ENCODE measurements at places on chromosomes 2 and 18.

DNA sequence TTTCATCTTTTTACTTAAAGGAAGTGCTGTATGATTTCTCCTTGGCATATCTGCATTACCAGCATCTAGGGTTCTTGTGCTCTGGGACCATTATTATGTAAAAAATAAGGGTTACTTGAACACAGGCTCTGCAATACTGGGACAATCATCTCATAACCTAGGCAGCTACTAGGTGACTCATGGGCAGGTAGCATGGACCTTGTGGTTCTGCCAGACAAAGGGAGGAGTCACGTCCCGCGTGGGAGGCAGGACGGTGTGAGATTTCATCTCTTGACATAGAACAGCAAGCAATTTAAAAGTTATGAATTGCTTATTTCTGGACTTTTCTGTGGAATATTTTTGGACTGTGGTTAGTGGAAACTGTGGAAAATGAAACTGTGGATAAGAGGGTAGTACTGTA, 34.1 kb downstream of the ASAP2 start:
- no peak for DNase-seq

GRCh38 chr2:199462956-199463692, 5.4 kb upstream of the SATB2 start:
- DNase-seq = peak; percentile 51

DNA sequence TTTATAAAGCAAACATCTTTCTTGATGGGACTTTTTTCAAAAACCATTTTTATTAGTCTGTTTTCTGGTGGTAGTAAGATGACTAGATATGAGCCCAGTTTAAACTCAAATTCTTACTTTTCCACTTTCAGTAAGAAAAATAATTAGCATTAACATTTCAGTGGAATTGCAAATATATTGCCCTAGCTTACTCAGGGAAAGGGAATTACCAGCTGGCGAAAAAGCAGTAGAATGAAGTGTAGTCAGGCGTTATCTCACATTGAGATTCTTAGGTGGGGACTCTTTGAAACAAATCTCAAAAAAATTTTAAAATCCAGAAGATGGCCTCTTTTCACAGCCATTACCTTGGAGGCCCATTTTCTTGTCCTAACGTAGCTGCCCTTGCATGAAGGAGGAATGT, 65.8 kb downstream of the CRIM1 start:
- DNase-seq = no peak

DNA sequence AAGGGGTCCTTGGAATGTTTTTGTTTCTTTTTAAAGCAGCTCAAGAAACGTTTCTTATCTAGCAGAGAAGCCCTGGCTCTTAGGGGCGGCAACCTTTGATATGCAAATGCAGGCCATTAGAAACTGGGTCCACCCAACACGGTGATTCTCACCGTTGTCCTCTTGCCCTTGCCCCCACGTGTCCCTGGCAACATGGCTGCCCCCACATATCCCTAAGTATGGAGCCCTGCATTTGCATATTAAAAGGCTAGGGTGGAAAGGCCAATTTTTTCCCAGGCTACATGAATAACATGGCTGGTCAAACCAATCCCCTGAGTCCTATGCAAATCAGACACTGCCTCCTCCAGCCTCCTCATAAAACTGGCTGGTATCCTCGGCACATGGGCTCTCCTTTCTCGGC, 230.1 kb upstream of the SPOPL start:
- DNase-seq = no peak

- no peak for DNase-seq
Observed at GRCh38 chr18:76847916-76848315, 25.6 kb downstream of the ZNF236 start.

DNA sequence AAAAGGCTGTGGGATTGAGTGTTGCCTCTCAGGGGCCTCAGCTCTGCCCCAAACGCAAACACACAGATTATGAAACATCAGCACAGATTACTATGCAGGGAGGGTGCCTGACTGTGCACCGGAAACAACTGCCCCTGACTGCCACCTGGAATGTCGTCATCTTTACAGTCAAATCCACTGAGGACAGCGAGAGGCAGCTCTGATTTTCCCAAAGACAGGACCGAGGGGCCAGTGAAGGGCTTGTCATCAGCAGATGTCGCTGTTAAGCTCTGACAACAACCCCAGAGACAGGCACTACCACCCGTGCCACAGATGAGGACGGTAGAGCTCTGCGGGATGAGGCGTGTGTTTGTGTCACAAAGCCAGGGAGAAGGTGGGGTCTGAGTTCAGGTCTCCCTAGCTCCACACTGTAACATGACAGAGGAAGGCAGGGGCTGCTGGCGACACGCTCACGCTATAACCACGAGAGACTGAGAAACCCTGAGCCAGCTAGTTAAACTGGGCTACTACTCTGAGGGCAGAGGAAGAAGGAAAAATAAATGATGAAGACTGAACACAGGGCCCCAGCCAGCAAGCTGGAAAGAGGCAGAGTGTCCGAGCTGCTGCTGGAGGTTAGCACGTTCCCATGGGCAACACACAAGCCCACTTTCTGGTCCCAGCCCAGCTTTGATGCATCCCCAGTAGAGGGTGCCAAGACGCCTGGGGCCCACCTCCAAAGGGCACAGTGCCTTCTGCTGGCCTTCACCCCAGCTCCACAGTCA, 47.0 kb downstream of the PARD6G start:
- no peak for DNase-seq

DNA sequence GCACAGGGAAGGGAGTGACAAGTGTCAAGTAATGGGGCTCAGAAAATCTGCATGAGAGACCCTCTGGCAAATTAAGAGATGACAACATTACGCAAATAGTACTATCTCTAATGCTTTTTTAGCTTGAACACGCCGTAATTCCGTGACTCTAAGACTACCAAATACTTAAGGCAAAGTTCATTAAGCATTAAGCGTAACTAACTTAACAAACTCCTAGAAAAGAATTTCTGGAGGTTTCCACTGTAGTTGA, 1.2 kb downstream of the APOB start:
- DNase-seq = no peak

DNA sequence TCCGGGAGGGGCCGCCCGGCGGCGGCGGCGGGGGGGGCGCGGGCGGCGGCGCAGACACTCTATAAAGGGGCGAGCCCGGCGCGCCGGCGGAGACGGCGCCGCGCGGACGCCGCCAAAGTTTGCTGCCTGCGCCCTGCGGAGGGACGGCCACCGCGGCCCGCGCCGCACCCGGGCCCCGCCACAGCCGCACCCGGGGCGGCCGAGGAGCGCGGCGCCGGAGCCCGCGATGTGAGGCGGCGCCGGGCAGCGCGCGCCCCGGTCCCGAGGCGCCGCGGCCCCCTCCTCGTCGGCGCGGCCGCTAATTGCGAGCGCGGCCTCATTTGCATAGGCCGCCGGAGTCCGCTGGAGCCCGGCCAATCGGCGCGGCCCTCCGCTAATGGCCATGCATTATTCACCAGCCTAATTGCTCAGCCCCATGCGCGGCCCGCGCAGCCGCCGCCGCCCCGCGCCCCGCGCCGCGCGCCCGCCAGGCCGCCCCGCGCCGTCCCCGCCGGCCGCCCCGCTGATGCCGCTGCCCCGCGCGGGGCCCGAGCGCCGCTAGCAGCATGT, at the start of gene SALL3:
SALL3 (plus strand) TSS at position 89 of the 549 bp plus-strand sequence; CDS start at position 546, 457 bp downstream.
- DNase-seq = peak; percentile 64

DNA sequence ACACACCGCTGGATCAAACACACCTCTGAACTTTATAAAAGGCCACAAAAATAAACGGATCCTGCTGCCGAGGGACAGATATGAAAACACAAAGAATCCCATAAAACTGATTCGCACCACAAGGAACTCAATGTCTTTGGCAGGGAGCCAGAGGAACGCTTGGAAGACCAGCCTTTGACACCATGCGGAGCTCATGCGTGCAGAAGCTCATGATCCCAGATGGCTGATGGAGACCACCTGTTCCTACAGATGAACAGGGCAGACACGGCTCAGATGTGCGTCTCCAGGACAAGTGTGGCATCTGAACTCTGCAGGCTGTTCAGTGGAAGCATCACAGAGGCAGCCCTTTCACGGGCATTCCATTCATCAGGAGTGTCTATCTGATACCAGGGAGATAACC, 24.9 kb downstream of the COPS9 start:
- peak; percentile 25 for DNase-seq

- no peak for DNase-seq
Observed at GRCh38 chr2:213004197-213004821, 147.1 kb downstream of the IKZF2 start.

GRCh38 chr2:36473230-36473629, 117.7 kb downstream of the CRIM1 start:
- DNase-seq = no peak

- no peak for DNase-seq
Observed at GRCh38 chr2:22694856-22695255, 690.1 kb upstream of the KLHL29 start.

DNA sequence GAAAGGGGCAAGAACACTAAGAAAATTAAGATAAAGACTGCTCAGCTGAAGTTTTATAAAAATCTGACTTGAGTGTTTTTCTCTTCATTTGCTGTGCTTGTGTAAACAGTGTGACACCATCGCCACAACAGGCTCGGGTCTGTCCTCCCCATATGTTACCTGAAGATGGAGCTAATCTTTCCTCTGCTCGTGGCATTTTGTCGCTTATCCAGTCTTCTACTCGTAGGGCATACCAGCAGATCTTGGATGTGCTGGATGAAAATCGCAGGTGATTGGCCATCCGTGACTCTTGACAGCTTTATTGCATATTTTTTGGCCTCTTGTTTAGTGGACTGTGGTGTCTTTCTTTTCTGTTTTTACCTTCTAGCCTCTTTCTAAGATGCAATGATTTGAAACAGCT, 22.1 kb downstream of the MFF start:
- no peak for DNase-seq

GRCh38 chr2:241895712-241896641, 26.4 kb downstream of the RTP5 start:
- no peak for DNase-seq

DNA sequence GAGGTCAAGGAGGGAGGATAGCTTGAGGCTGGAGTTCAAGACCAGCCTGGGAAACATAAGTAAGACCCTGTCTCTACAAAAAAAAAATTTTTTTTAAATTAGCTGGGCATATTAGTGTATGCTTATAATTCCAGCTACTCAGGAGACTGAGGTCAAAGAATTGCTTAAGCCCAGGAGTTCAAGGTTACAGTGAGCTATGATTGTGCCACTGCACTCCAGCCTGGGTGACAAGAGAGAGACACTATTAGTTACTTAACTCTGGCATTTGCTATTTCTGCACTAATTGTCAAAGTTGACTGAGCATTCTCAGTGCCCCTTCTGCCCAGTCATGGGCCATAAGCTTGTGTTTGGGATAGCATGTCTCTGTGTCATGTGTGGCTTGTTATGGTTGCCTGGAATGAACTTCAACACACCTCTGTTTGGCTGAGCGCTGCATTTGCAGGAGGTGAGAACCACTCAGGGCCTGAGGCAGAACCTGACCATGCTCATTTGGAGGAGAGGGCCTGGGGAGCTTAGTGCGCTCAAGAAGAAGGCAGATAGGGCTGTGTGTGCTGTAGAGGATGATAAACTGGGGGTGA, 77.7 kb downstream of the SH3RF3 start:
- DNase-seq = no peak

GRCh38 chr2:175064797-175065196, 59.6 kb upstream of the CHN1 start:
- DNase-seq = no peak

GRCh38 chr2:17136877-17137276, 381.4 kb downstream of the RAD51AP2 start:
- DNase-seq = no peak

DNA sequence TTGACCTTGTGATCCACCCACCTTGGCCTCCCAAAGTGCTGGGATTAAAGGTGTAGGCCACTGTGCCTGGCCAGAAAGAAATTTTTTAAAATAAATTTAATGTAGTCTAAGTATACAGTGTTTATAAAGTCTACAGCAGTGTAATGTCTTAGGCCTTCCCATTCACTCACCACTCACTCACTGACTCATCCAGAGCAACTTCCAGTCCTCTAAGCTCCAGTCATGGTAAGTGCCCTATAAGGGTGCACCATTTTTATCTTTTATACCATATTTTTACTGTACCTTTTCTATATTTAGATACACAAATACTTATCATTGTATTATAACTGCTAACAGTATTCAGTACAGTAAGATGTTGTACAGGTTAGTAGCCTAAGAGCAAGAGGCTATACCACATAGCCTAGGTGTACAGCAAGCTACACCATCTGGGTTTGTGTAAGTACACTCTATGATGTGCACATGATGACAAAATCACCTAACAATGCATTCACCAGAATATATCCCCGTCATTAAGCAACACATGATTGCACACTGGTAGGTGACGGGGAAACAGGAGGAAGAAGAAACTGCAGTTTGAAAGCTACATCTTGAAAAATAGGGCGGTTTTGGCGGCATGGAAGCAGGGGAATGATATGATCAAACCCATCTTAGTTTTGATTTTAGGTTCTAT, 105.1 kb upstream of the ITGB6 start:
- no peak for DNase-seq

Measured in NCI-H1417 (cell line).